ENCODE measurements at places on chromosomes 1 and 21.

DNA sequence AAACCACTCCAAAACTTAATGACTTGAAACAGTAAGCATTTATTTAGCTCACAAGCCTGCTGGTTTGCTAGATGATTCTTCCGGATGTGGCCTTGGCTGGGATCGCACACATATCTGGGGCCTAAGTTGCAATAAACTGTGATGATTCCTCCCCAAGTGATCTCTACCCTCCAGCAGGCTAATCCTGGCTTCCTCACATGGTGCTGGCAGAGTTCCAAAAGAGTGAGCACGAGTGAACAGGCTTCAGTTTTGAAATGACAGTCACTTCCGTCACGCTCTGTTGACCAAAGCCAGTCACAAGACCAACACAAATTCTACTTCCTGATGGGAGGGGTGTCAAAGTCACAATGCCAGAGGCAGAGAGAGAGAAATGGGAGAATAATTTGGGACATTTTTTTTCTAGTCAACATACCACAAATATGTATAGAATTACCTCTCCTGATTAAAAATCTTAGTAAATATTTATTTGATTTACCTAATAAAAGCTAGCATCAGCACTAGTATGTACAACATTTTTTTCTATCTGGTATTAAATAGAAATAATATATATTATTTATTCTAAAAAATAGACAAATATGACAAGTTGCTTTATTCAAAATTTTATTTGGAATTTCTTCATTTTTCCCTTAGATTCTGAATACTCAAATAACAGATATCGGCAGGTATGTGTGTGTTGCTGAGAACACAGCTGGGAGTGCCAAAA is 292.7 kb downstream of the TPR start:
- peak; percentile 7 for DNase-seq

- DNase-seq, result no peak
These were observed 6.6 kb upstream of the PNRC2 start for GRCh38 chr1:23953020-23953419.

DNA sequence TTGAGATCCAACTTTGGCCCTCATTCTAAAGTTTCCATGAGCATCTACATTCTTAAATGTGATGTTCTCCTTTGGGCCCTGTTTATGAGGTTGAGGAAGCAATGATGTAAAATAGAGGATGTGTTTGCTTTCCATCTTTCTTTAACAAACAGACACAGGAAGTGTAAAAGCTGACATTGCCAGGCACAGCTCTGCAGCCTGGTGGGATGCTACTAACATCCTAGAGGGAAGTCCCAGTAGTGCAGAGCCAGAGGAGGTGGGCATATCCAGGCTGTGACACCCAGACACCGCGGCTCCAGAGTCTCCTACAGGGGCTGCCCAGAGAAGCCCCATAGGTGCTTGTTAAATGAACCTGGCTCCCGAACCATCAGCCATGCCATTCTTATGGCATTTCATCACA is 16.2 kb downstream of the OLFML2B start:
- DNase-seq, result no peak

DNA sequence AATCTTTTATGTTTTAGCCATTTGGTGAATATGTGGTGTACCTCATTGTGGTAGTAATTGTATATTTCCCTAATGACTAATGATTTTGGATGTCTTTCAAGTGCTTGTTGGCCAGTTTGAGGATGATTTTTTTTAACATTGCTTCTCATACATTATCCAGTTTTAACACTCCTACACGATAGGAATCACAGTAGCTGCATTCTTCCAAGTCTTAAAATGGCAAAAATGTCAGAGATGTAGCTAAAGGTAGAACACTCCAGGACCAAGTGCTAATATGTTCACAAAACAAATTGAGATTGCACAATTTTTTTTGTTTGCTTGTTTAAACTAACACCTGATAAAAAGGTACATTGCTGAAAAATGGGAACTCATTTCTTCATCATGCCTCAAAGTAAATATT is 11.7 kb downstream of the USP25 start:
- DNase-seq, result peak; percentile 75

- no peak for DNase-seq
These were observed 1.8 kb downstream of the ARNT start for GRCh38 chr1:150874455-150875196.

Data from HCEC 1CT (cell line).